ENCODE measurements at places on chromosomes 2 and 18. TPM values are rescaled to one million over a fixed set of nuclear protein-coding genes. Genes with fewer than 3 reads are reported as not detected.

Gene CYBRD1
- 103 TPM for total RNA-seq

- no peaks in the 10 kb centered on the region for H3K36me3 ChIP-seq
- H3K4me3 ChIP-seq: no peak overlapping the region
- no peak for DNase-seq
- H3K4me1 ChIP-seq: peaks cover 8% of the 10 kb centered on the region
Observed at GRCh38 chr2:25373269-25373981, 31.7 kb upstream of the DNMT3A start.

- DNase-seq: peak; percentile 77
- H3K27ac ChIP-seq: peak overlapping the region; percentile 23
- no peaks in the 10 kb centered on the region for H3K27me3 ChIP-seq
- H3K4me3 ChIP-seq: no peak overlapping the region
- no peaks in the 10 kb centered on the region for H3K4me1 ChIP-seq
- no peaks in the 10 kb centered on the region for H3K36me3 ChIP-seq
Observed at GRCh38 chr2:166573391-166573790, 79.3 kb upstream of the SCN7A start.

Gene L3MBTL4
- total RNA-seq: under 0.01 TPM

DNA sequence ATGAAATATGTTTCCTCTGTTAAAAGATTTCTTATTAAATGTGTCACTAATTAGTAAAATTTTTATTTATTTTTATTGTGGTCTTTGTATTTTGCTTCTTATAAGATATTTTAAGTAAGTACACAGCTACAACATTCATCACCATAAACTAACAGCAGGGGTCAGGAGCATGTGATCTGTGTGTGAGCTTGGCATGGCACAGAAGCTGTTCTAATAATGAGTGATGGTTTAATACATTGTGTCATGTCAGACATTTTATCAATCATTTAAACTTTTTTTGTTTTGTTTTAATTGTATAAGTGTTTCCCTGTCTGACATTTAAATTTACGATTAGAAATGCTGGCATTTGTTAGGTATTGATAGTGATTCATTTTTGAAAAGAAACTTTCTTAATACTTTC lies 585.4 kb downstream of the DSC3 start:
- H3K4me1 ChIP-seq: no peaks in the 10 kb centered on the region
- no peak overlapping the region for H3K4me3 ChIP-seq
- DNase-seq: no peak
- H3K36me3 ChIP-seq: no peaks in the 10 kb centered on the region
- H3K27ac ChIP-seq: no peak overlapping the region

Gene SLC16A14
- total RNA-seq: 0.56 TPM

GRCh38 chr18:42157878-42158277 lies 202.8 kb downstream of the PIK3C3 start:
- no peaks in the 10 kb centered on the region for H3K27me3 ChIP-seq
- H3K4me1 ChIP-seq: no peaks in the 10 kb centered on the region
- no peak overlapping the region for H3K4me3 ChIP-seq
- H3K27ac ChIP-seq: no peak overlapping the region
- no peaks in the 10 kb centered on the region for H3K36me3 ChIP-seq

Gene AMER3
- total RNA-seq: not detected

DNA sequence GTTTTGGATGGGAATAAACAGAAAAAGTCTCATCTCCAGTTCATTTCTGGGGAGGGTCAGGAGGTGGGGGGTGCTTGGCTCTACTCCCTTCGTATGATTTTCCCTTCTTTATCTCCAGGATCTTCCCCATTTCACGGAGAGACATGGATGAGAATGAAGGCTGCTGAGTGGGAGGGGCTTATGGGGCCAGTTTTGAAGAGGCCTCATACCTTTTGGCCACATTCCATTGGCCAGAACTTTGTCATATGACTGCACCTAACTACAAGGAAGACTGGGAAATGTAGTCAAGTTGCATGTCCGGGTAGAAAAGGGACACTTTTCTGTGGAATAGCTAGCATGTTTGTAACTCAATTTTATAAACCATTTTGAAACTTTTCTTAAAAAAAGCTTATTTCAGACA lies 117.6 kb downstream of the NEDD4L start:
- no peak overlapping the region for H3K27ac ChIP-seq
- peaks cover 2% of the 10 kb centered on the region for H3K27me3 ChIP-seq
- no peaks in the 10 kb centered on the region for H3K4me1 ChIP-seq

Gene DSG1
- total RNA-seq: not detected

GRCh38 chr2:83196225-83196624 lies 1262.9 kb downstream of the SUCLG1 start:
- H3K36me3 ChIP-seq: no peaks in the 10 kb centered on the region
- no peak overlapping the region for H3K4me3 ChIP-seq
- no peak overlapping the region for H3K27ac ChIP-seq
- no peaks in the 10 kb centered on the region for H3K4me1 ChIP-seq

Gene NTSR2
- total RNA-seq: not detected

DNA sequence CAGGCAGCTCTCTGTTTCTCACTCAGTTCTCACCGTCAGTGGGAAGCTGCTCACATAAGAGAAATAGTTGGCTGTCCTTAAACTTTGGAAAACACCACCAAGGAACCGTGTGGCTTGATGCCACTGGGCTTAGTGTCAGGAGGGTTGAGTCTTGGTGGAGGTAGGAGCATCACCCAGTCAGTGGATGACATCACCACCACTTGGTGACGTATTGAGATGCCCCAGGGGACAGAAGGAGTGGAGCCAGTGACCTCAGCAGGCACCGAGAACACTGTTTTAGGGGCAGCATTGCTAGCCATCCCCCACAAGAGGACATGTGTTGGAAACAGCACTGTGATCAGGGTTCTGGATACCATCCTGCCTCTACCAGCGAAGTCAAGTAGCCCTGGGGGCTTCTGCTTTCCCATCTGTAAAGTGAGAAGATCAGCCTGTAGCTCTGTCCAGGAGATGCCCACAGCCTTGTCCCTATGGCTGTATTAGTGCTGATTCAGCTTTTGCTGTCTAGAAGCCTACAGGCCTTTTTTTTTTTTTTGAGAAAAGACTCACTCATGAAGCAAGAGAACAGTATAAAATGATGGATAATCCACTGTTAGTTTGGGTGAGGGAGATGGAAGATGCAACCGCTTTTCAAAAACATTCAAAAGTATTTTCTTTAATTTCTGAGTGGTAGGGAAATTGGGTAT lies 66.2 kb downstream of the TSN start:
- no peaks in the 10 kb centered on the region for H3K27me3 ChIP-seq
- H3K36me3 ChIP-seq: no peaks in the 10 kb centered on the region
- H3K27ac ChIP-seq: no peak overlapping the region

DNA sequence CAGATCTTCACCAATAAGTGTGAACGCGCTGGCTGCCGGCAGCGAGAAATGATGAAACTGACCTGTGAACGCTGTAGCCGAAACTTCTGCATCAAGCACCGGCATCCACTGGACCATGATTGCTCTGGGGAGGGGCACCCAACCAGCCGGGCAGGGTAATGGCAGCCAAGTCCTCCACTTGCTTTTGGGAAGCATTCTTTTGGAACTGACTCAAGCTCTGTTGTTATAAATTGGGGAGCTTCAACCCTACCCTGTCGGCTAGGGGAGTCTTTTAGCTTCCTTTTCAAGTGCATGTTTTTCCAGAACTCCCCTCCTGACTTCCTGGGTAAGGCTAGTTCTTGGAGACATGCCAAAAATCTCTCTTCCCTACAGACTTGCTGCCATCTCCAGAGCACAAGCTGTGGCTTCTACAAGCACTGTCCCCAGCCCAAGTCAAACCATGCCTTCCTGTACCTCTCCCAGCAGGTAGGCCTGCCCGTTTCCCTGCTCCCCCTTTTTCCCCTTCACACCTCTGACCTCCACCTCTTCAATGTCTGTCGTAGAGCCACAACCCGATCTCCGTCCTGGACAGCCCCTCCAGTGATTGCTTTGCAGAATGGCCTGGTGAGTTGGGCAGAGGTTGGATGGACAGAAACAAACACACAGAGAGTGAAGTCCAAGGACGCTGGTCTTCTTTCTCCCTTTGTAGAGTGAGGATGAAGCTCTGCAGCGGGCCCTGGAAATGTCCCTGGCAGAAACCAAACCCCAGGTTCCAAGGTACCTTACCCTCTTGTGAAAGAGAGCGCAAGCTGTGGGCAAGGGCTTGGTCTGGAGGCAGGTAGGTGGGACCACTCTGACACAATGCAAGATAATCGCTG lies 1.5 kb downstream of the ZFAND2B start:
- peaks cover 16% of the 10 kb centered on the region for H3K4me1 ChIP-seq
- H3K27ac ChIP-seq: peak overlapping the region; percentile 69
- H3K36me3 ChIP-seq: peaks cover 35% of the 10 kb centered on the region
- H3K4me3 ChIP-seq: peak overlapping the region; percentile 84
- no peaks in the 10 kb centered on the region for H3K27me3 ChIP-seq

Gene PKDCC
- 55.6 TPM for total RNA-seq

DNA sequence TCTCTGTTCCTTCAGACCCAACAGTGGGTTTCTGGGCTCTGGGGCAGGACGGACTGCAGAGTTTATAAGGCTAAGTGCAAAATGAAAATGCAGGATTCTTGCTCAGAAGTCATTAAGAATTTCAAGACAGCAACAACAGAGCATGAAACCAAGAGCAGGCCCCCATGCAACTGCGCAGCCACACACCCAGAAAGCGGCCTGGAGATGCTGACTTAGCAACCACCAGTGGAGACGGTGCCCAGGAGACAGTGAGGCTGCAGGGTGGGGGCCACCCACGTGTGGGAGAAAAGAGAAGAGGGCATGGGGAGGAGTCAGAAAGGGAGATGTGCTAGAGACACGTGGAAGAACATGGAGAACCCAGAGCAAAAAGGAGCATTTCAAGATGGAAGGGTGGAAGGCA lies 66.5 kb downstream of the GALNT14 start:
- no peak overlapping the region for H3K27ac ChIP-seq
- H3K4me3 ChIP-seq: no peak overlapping the region
- H3K27me3 ChIP-seq: no peaks in the 10 kb centered on the region
- H3K36me3 ChIP-seq: no peaks in the 10 kb centered on the region

DNA sequence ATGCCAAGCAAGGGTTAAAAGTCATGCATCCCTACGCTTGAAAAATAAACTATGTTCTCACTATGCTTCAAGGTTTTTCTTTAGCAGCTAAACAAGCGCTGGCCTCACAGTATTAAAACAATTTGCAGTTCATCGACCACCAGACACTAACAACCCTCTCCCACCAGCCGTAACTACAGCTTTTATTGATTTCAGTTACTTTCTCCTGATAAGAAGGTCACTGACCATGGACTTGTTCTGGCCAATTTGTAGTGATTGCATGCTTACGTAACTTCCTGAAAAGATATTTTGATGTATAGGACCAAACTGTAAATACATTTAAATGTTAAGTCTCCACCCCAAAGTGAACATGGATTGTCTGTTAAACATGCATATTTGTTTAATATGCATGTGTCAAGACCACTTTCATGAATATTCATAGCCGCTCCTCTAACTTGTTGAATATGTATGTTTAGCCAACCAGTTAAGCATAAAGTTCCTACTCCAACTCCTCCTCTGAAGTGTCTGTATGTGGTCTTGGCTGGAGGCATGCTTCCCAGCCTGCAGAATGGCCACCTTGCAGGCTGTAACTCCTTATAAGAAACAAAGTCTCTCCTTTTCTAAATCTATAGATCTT lies 1.7 kb upstream of the THOC1 start:
- DNase-seq: no peak
- peaks cover 2% of the 10 kb centered on the region for H3K36me3 ChIP-seq
- no peaks in the 10 kb centered on the region for H3K27me3 ChIP-seq
- no peak overlapping the region for H3K4me3 ChIP-seq

Gene ANKRD44
- 15.6 TPM for total RNA-seq

Gene AGAP1
- total RNA-seq: 15.1 TPM

Gene BOLL
- total RNA-seq: not detected

Gene SLC23A3
- 0.18 TPM for total RNA-seq

GRCh38 chr2:178205853-178206521 lies 11.7 kb downstream of the OSBPL6 start:
- H3K4me1 ChIP-seq: no peaks in the 10 kb centered on the region
- H3K27me3 ChIP-seq: no peaks in the 10 kb centered on the region
- H3K27ac ChIP-seq: no peak overlapping the region
- peak; percentile 80 for DNase-seq
- H3K4me3 ChIP-seq: no peak overlapping the region

DNA sequence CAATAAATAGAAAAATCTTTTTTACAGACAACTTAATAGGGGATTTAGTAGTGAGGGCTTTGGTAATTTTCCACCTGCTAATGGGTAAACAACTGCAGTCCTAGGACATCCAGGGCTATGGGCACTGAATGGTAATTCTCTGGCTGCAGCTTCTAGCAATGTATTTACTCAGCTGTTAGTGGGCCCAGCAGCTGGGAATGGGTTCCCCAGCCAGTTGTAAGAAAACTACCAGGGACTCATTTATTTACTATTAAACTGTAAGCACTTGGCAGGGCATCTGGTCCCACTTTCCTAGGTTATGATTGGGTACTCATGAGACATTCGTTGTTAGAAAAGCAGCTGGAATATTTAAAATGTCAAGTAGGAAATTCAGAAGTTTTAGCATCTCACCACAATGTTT lies 363.8 kb upstream of the TRIB2 start:
- no peak overlapping the region for H3K4me3 ChIP-seq
- peak; percentile 6 for DNase-seq
- H3K4me1 ChIP-seq: no peaks in the 10 kb centered on the region
- no peak overlapping the region for H3K27ac ChIP-seq
- H3K36me3 ChIP-seq: no peaks in the 10 kb centered on the region

Gene TMEM37
- total RNA-seq: under 0.01 TPM

DNA sequence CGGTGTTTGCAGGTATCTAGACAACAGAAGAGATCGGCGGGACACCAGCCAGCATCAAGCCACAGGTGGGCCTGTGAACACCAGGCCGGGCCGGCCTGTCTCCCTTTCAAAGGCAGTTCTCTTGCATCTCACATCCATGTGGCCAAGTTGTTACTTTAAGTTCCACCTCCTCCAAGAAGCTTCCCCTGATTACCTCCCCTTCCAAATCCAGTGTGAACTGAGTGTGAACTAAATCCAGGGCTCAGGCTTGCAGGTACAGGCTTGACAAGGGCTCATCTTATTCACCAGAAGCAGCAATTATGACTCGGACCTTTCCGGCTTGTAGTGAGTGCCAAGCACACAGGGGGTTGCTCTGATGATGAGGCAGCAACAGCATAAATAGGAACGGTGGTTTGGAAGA lies 3.9 kb downstream of the CRACDL start:
- no peaks in the 10 kb centered on the region for H3K4me1 ChIP-seq
- H3K27ac ChIP-seq: no peak overlapping the region
- peaks cover 44% of the 10 kb centered on the region for H3K27me3 ChIP-seq
- DNase-seq: no peak
- H3K4me3 ChIP-seq: no peak overlapping the region

GRCh38 chr2:111239107-111239506 lies 118.4 kb downstream of the BCL2L11 start:
- no peak overlapping the region for H3K27ac ChIP-seq
- no peaks in the 10 kb centered on the region for H3K4me1 ChIP-seq
- no peak overlapping the region for H3K4me3 ChIP-seq
- no peaks in the 10 kb centered on the region for H3K27me3 ChIP-seq

Gene KIF1A
- total RNA-seq: under 0.01 TPM

- H3K36me3 ChIP-seq: peaks cover 1% of the 10 kb centered on the region
- H3K27ac ChIP-seq: peak overlapping the region; percentile 63
- no peaks in the 10 kb centered on the region for H3K27me3 ChIP-seq
- H3K4me3 ChIP-seq: no peak overlapping the region
Observed at GRCh38 chr2:162245781-162246180, 2.5 kb upstream of the FAP start.

Gene REG1B
- total RNA-seq: not detected

Gene ACAA2
- total RNA-seq: 61.5 TPM

All from IMR-90 (cell line).